Glutamatergic neuron (in vitro differentiated cells): ENCODE measurements at places on chromosomes 11 and 22. TPM values are rescaled to one million over a fixed set of nuclear protein-coding genes. Genes with fewer than 3 reads are reported as not detected.

GRCh38 chr22:20441631-20442484 is 4.2 kb upstream of the SCARF2 start:
- peaks cover 11% of the 10 kb centered on the region for H3K27me3 ChIP-seq
- H3K4me3 ChIP-seq, result no peak overlapping the region
- no peak overlapping the region for H3K27ac ChIP-seq
- no peak for DNase-seq
- peaks cover 5% of the 10 kb centered on the region for H3K4me1 ChIP-seq
- no peaks in the 10 kb centered on the region for H3K36me3 ChIP-seq

DNA sequence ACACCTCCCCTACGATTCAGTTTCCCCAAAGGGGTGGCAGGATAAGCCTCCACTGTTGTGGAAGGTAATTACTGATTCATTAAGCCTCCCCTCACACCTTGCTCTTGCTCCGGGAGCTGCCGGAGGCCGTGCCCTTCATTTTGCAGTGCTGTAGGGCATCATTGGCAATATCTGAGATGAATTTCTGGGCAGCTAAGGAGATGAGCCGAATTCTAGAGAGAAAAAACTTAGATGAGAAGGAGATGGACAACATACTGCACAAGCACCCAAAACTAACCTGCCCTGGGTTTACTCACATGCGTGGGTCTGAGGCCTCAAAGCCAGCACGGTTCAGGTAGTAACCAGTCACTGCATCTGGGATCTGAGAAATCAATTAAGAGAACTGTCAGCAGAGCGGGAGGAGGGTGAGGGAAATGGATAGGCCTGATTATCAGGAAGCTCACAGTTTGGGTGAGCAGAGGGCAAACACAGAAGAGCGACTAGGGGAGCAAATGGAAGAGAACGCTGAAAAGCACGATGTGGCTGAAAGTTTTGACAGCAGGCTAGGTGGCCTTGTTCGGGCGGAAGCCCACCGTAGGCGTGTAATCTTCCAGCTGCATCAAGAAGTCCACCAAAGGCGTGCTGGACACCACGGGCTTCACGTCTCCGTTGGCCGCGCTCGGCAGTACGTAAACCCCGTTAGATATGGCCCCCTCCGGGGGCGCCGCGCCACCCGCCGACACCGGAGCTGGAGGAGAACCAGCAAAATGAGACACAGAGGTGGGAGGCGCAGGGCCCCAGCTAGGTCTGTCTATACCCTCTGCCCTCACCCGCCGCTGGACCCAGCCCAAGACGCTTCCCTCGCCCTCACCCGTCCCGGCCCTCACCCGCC is 689 bp downstream of the TAF10 start:
- H3K36me3 ChIP-seq, result no peaks in the 10 kb centered on the region
- peak overlapping the region; percentile 92 for H3K27ac ChIP-seq
- DNase-seq, result no peak
- H3K4me1 ChIP-seq, result peaks cover 8% of the 10 kb centered on the region
- H3K27me3 ChIP-seq, result peaks cover 11% of the 10 kb centered on the region
- H3K4me3 ChIP-seq, result peak overlapping the region; percentile 93

GRCh38 chr22:26804315-26804714 is 146.9 kb downstream of the MIAT start:
- H3K27me3 ChIP-seq, result peaks cover 4% of the 10 kb centered on the region
- no peaks in the 10 kb centered on the region for H3K4me1 ChIP-seq
- no peak overlapping the region for H3K4me3 ChIP-seq
- DNase-seq, result no peak
- H3K27ac ChIP-seq, result no peak overlapping the region

DNA sequence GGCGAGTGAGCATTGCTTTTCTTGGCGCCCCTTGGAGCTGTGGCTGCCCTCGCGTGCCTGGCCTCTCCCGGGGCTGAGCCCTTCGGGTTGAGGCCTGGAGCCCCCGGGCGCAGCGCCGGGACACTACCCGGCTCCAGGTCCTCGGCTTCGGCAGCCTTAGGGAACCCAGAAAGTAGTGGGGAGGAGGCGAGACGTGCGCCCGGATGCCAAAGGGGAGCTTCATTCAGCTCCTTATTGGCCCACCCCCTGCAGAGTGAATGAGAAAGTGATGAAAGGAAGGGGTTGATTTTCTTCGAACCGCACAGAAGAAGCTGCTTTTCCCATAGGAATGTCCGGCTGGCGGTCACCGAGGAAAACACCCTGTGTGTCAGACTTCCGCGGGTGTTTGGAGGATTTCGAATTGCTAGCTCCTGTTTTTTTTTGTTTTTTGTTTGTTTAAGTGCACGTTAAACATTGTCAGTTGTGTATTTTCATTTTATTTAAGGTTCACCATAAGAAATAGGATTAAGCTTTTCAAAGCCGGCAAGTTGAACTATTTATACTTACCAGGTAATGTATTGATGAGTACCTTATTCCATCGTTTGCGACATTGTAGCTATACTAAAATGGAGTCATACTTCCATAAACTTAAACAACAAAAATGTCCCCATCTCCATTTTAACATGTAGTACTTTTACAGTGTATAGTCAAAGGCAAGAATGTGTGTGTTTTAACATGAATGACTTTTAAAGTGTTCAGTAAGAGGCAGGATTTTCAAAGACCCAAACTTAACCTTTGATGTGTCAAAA is 841 bp upstream of the EIF4G2 start:
- DNase-seq, result peak; percentile 59
- peak overlapping the region; percentile 96 for H3K4me3 ChIP-seq
- peaks cover 9% of the 10 kb centered on the region for H3K36me3 ChIP-seq

DNA sequence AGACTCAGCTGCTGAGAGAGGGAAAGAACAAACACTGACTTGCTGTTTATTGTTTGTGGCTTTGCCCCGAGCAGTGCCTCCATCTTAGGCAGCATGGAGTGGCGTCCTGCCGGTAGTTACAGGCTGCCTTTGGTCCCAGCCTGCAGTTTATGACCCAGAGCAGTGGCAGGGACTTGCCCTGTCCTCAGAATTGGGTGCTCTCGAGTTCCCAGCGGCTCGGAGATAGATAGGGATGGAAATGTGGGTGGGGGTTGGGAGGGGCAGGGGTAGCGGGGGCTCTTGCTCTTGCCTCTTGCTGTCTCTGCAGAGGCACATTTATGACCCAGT is 3.1 kb downstream of the ALX4 start:
- peaks cover 6% of the 10 kb centered on the region for H3K4me1 ChIP-seq
- no peak overlapping the region for H3K4me3 ChIP-seq
- peaks cover 44% of the 10 kb centered on the region for H3K27me3 ChIP-seq
- H3K36me3 ChIP-seq, result no peaks in the 10 kb centered on the region

DNA sequence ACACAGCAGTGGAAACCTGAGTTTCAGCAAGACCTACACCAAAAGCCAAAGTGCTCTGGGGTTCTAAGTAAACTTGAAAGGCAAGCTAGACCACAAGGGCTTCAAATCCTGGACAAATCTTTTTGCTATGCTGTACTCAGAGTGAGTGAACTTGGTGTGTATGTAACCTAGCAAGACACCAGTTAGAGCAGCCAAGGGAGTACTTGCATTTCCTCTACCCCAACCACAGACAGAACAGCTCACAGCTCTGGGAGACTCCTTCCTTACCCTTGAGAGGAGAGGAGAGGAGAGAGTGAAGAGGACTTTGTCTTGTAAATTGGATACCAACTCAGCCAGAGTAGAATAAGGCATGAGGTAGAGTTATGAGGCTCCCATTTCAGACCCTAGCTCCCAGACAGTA is 71.4 kb downstream of the CTSC start:
- no peaks in the 10 kb centered on the region for H3K27me3 ChIP-seq
- no peak for DNase-seq
- no peaks in the 10 kb centered on the region for H3K36me3 ChIP-seq
- no peak overlapping the region for H3K4me3 ChIP-seq
- H3K27ac ChIP-seq, result no peak overlapping the region

DNA sequence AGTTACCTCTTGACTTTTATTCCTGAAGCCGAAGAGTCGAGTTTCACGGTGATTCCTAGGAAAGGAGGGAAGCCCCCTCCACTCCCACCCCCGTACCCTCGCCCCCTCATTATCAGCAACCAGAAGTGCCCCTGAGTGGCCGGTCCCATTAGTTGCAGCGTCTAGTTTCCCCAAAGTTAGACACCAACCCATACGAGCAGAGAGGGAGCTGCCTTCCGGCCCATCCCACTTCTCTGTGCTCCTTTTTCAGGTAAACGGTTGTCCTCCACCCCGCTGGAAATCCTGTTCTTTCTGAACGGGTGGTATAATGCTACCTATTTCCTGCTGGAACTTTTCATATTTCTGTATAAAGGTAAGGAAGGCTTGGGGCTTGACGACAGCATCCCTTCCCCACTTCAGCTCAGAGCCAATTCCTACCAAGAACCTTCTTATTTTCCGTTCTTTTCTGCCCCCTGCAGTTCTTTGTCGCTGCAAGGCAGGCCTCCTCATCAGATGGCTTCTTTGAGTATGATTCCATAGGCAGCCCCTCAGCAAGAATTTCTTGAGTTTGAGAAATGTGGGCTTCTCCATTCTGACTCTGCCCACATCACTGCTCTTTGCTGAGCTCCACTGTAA is 701 bp downstream of the TMEM216 start:
- no peak for DNase-seq
- peak overlapping the region; percentile 77 for H3K27ac ChIP-seq
- peak overlapping the region; percentile 95 for H3K4me3 ChIP-seq
- H3K36me3 ChIP-seq, result no peaks in the 10 kb centered on the region

GRCh38 chr11:102603091-102603490 is 22.0 kb downstream of the MMP20 start:
- no peaks in the 10 kb centered on the region for H3K27me3 ChIP-seq
- no peaks in the 10 kb centered on the region for H3K4me1 ChIP-seq
- no peaks in the 10 kb centered on the region for H3K36me3 ChIP-seq
- H3K27ac ChIP-seq, result no peak overlapping the region

DNA sequence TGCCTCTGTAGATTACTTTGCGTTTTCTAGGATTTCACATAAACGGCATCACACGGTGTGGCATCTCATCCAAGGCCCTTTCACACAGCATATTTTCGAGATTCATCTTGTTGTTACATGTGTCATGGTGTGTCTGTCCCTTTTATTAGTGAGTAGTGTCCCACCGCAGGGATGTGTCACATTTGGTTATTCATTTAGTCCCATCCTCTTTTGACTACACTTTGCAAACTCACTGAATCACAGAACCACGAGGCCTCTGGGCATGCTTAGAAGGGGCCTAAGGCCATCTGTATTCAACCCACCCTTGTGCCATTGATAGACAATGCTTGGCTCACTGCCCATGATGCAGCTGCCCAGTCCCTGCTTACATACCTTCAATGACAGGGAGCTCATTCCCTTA is 4.2 kb upstream of the RAC2 start:
- no peaks in the 10 kb centered on the region for H3K4me1 ChIP-seq
- DNase-seq, result no peak
- H3K27ac ChIP-seq, result no peak overlapping the region
- no peaks in the 10 kb centered on the region for H3K36me3 ChIP-seq
- no peaks in the 10 kb centered on the region for H3K27me3 ChIP-seq

- no peak overlapping the region for H3K27ac ChIP-seq
- no peak for DNase-seq
- peaks cover 6% of the 10 kb centered on the region for H3K27me3 ChIP-seq
Measured at GRCh38 chr11:7512525-7513233, 1.1 kb upstream of the PPFIBP2 start.

- peaks cover 17% of the 10 kb centered on the region for H3K36me3 ChIP-seq
- H3K4me1 ChIP-seq, result peaks cover 10% of the 10 kb centered on the region
- no peak overlapping the region for H3K4me3 ChIP-seq
- DNase-seq, result no peak
- H3K27me3 ChIP-seq, result peaks cover 7% of the 10 kb centered on the region
Measured at GRCh38 chr11:33934450-33934849, 42.6 kb upstream of the LMO2 start.

GRCh38 chr22:25086902-25087282 is 112.8 kb upstream of the CRYBB3 start:
- H3K4me1 ChIP-seq, result peaks cover 29% of the 10 kb centered on the region
- H3K27me3 ChIP-seq, result peaks cover 13% of the 10 kb centered on the region
- H3K27ac ChIP-seq, result peak overlapping the region; percentile 95
- peaks cover 2% of the 10 kb centered on the region for H3K36me3 ChIP-seq
- no peak overlapping the region for H3K4me3 ChIP-seq

GRCh38 chr22:37631448-37632173 is 7.9 kb upstream of the SH3BP1 start:
- DNase-seq, result no peak
- H3K4me3 ChIP-seq, result no peak overlapping the region
- no peak overlapping the region for H3K27ac ChIP-seq
- H3K27me3 ChIP-seq, result peaks cover 7% of the 10 kb centered on the region
- peaks cover 12% of the 10 kb centered on the region for H3K4me1 ChIP-seq
- no peaks in the 10 kb centered on the region for H3K36me3 ChIP-seq

GRCh38 chr11:121067453-121067852 is 33.6 kb upstream of the TECTA start:
- no peak overlapping the region for H3K27ac ChIP-seq
- DNase-seq, result no peak
- no peaks in the 10 kb centered on the region for H3K27me3 ChIP-seq
- H3K4me1 ChIP-seq, result peaks cover 7% of the 10 kb centered on the region
- H3K4me3 ChIP-seq, result no peak overlapping the region

DNA sequence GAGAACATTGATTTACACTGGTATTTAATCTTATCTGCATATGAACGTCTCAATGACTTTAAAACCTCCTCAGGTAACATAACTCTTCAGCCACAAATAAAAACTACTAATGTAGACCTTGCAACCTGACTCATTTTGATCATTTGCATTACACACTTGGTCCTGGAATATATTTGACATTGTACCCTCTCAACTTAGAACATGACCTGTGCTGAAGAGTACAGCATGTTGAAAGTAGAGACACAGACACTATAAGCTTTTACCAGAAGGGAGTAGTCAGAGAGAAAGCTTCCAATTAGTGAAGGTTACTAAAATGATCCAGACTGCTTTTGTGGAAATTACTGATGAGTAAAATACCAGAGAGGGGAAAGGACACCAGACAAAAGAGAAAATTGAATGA is 390.6 kb upstream of the ANO3 start:
- H3K36me3 ChIP-seq, result no peaks in the 10 kb centered on the region
- H3K27me3 ChIP-seq, result no peaks in the 10 kb centered on the region

The ZP1 gene
- not detected for total RNA-seq

The PAX6 gene
- 30.7 TPM for total RNA-seq

The ALKBH3 gene
- total RNA-seq, result 30.4 TPM

The CCDC81 gene
- 0.74 TPM for total RNA-seq

The LRP5 gene
- total RNA-seq, result 17.4 TPM

The SMTNL1 gene
- total RNA-seq, result not detected

The HBE1 gene
- not detected for total RNA-seq
